ENCODE measurements at places on chromosomes 5 and 9.

GRCh38 chr5:121693864-121694263 lies 157.8 kb upstream of the FTMT start:
- H3K36me3 ChIP-seq = no peaks in the 10 kb centered on the region
- H3K27me3 ChIP-seq = no peaks in the 10 kb centered on the region
- no peaks in the 10 kb centered on the region for H3K4me1 ChIP-seq

DNA sequence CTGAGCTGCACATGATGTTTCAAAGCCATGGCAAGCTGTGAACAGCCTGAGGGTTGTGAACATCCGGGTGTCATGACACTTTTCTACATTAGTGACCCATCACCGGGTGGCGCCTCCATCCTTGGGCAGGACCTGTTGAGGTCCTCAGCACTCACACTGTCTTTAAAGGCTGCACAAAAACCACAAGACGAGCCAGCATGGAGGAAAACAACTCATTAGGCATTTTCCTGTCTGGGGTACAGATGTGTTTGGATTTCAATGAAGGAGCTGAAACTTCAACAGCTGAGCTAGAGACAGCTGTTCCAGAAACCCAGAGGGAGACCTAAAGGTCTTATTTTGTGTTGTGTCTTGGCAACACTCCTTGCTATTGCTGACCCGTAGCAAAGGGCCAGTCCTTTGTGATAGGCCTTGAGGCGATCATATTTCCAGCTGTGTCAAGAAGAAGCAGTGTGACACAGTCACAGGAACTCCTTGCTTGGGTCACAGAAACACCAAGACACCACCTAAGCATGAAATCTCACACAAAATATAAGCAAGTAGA lies 151.8 kb upstream of the VLDLR start:
- DNase-seq = peak; percentile 6
- H3K4me3 ChIP-seq = no peak overlapping the region
- no peaks in the 10 kb centered on the region for H3K36me3 ChIP-seq
- H3K27me3 ChIP-seq = no peaks in the 10 kb centered on the region
- H3K27ac ChIP-seq = no peak overlapping the region
- H3K4me1 ChIP-seq = peaks cover 4% of the 10 kb centered on the region

DNA sequence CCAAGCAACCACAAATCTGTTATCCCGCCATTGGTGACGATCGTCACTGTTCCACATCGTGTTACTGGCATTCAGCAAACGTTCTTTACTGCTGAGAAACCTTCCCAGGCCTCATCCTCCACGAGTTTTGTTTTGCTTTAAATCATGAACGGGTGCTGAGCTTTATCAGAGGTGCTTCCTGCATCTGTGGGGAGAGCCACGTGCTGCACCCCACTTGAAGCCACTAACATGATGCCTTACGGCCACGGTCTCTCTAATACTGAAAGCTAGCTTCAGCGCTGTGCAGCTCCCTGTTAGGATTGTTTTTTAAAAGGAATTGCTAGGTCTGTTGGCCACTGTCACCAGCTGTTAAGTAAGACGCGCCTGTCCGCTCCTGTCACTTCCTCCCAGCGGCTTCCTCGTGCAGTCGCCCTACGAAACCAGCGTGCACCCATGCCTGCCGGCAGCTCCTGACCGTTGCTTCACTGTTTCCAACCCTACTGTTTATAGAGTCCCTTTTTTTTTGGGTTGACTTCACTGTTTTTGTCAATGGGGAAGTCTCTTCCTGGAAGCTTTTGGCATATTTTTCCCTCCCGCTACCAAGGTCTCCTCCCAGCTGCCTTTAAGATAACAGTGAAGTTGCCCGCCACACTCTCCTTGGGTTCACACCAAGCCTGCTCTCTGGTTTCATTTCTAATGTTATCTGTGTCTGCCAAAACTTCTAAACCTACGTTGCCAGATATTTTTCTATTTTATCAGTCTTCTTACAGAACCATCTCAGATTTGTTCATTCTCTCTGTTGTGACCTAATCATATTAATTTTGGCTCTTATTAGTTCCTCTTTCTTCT lies 20.3 kb downstream of the LPCAT1 start:
- H3K27me3 ChIP-seq = no peaks in the 10 kb centered on the region
- no peak overlapping the region for H3K27ac ChIP-seq
- H3K4me3 ChIP-seq = no peak overlapping the region
- peaks cover 2% of the 10 kb centered on the region for H3K4me1 ChIP-seq

DNA sequence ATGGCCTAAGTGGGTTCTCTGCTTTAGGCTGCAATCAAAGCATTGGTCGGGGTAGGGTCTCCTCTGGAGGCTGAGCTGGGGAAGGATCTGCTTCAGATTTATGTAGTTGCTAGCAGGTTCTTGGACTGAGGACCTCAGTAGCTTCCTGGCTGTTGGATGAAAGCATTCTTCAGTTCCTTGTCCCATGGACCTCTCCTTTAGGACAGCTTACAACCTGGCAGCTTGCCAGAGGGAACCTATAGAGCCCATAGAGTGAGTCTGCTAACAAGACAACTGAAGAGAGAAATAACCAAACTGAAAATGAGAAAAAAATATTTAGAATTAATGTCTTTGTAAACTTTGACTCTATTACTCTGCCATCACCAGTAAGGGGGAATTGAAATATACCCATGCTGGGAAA lies 12.4 kb downstream of the MRPS30 start:
- peaks cover 1% of the 10 kb centered on the region for H3K36me3 ChIP-seq
- H3K27me3 ChIP-seq = no peaks in the 10 kb centered on the region
- H3K4me3 ChIP-seq = no peak overlapping the region
- H3K27ac ChIP-seq = no peak overlapping the region

- H3K27me3 ChIP-seq = no peaks in the 10 kb centered on the region
- no peaks in the 10 kb centered on the region for H3K36me3 ChIP-seq
- no peak overlapping the region for H3K4me3 ChIP-seq
- H3K27ac ChIP-seq = no peak overlapping the region
These were observed 375.7 kb downstream of the IRX2 start for GRCh38 chr5:2375757-2376250.

DNA sequence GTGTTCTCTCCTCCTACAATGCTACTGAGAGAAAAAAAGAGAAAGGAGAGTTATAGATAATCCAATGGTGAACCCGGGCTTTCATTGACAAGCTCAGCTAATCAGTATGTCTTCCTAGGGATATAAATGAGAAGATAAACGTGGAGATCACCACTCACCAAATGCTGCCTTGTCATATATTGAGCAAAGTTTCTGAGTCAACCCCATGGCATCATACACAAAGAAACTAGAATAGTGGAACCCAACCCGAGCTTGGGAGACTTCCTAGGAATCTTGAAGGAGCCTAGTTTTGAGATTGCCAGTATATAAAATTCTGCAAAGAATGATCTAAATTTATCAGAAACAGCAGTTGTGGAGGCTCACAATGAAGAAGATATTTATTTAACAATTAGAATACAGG lies 47.8 kb downstream of the PTPN3 start:
- H3K27ac ChIP-seq = no peak overlapping the region
- H3K36me3 ChIP-seq = no peaks in the 10 kb centered on the region
- H3K27me3 ChIP-seq = no peaks in the 10 kb centered on the region
- peak; percentile 12 for DNase-seq

DNA sequence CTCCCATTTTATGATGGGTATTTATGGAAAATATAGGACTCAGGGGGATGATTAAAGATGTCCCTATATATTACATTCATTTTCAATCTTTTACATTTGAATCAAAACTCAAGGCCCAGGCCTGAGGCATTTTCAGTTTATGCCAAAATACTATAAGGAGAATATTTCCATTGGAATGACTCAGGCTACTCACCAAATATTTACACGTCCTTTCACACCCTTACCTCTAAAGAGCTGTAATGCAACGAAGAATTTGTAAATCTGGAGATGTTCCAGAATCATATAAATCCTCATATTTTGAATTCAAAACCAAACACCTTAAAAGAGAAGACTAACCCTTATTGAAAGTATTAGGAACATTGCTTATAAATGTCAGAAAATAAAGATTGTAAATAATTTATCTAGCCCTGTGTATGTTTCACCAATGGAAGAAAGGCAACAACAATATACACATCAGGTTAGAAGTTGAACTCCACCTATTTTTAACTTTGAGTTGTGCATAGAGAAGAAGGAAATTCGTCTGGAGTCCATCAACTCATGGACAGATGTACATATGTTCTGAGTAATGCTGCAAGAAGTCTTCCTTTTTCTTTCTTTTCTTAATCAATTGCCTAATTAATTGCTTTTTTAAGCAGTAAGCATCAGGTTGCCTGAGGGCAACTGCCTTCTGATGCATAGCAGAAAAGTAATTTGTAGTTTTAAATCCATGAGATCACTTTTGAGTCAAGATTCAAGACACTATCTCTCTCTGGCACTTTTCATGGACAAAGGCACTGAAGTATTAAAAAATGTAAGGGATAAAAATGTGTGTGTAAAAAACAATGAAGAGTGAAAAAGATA lies 579.3 kb upstream of the RGMB start:
- no peaks in the 10 kb centered on the region for H3K27me3 ChIP-seq
- H3K36me3 ChIP-seq = no peaks in the 10 kb centered on the region
- DNase-seq = no peak
- H3K27ac ChIP-seq = no peak overlapping the region
- H3K4me3 ChIP-seq = no peak overlapping the region

DNA sequence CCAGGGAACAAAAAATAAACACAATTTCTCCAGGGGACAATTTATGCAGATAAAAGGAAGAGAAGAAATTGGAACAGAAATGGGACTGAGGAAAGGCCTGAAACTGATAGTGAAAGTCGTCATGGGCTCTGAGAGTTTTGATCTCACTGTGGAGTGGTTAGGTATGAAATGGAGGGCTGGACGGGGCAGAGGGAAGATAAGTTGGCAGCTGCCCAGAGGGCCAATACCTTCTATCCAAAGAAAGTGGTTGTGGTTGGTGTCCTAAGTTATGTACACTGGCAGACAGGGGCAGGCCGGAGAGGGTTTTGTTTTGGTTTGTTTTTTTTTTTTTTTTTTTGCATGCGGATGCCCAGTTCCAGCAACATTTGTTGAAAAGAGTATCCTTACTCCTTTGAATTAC lies 46.1 kb downstream of the ZNF618 start:
- no peak overlapping the region for H3K27ac ChIP-seq
- no peaks in the 10 kb centered on the region for H3K36me3 ChIP-seq
- no peak overlapping the region for H3K4me3 ChIP-seq
- no peaks in the 10 kb centered on the region for H3K4me1 ChIP-seq
- H3K27me3 ChIP-seq = no peaks in the 10 kb centered on the region

- no peak overlapping the region for H3K27ac ChIP-seq
- H3K36me3 ChIP-seq = no peaks in the 10 kb centered on the region
- no peak for DNase-seq
These were observed 62.0 kb downstream of the BARX1 start for GRCh38 chr9:93893194-93893593.

DNA sequence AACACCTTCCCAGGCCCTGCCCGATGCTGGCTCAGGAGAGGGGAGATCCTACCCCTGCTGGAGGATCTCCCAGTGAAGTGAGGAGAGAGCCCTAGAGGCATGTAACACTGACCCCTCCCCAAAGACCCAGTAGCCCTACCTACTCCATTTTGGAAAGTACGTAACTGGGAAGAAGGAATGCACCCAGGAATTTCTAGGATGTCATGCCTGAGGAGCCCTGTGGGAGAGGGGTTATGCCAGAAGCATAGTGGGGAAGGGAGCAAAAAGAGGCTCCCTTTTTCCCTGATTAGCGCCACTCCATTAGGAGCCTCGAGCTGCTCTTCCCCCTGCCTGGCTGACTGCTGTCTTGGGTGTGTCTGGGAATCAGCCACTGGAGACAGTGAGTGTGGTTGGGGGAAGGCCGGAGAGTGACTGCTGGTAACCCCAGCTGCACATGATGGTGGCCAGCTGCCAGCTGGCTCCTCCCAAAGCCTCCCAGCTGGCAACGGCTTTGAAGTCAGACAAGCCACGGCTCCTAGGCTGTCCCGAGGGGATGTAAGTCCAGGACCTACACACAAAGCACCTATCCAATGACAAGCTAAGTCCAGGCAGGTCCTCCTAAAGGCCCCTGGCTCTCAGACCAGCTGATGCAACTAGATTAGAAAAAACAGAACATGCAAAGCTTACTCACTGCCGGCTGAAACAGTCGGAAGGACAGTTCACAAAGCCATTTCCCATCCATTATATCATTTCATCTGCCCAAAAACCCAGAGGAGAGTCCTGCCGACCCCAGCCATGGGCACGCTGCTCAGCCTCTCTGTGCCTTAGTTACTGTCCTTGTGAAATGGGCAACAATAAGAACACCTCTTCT lies 136.5 kb upstream of the ABCA1 start:
- DNase-seq = peak; percentile 97
- no peak overlapping the region for H3K4me3 ChIP-seq
- H3K36me3 ChIP-seq = no peaks in the 10 kb centered on the region
- peak overlapping the region; percentile 97 for H3K27ac ChIP-seq

GRCh38 chr5:58934629-58935097 lies 351.8 kb downstream of the RAB3C start:
- DNase-seq = no peak
- H3K36me3 ChIP-seq = no peaks in the 10 kb centered on the region
- H3K27ac ChIP-seq = no peak overlapping the region
- peaks cover 4% of the 10 kb centered on the region for H3K27me3 ChIP-seq
- no peak overlapping the region for H3K4me3 ChIP-seq

DNA sequence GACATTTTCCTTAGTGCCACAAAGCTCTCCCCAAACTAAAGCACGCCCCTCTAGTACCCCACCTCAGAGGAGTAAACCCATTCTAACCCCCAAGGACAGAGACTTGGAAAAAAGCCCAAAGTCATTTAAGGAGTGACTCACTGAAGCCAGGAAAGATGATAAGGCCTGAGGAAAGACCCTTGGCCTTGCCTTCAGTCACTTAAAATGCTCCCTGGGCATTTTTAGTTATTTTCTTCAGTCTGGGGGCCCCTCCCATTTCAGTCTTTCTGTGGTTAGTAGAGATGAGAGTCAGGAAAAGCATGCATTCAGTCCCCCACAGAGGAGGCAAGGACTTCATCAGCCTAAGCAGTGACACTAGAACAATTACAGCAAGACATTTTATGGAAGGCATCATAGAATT lies 13.7 kb upstream of the TLX3 start:
- peaks cover 8% of the 10 kb centered on the region for H3K4me1 ChIP-seq
- DNase-seq = peak; percentile 24
- H3K36me3 ChIP-seq = peaks cover 4% of the 10 kb centered on the region
- no peaks in the 10 kb centered on the region for H3K27me3 ChIP-seq
- H3K4me3 ChIP-seq = no peak overlapping the region

DNA sequence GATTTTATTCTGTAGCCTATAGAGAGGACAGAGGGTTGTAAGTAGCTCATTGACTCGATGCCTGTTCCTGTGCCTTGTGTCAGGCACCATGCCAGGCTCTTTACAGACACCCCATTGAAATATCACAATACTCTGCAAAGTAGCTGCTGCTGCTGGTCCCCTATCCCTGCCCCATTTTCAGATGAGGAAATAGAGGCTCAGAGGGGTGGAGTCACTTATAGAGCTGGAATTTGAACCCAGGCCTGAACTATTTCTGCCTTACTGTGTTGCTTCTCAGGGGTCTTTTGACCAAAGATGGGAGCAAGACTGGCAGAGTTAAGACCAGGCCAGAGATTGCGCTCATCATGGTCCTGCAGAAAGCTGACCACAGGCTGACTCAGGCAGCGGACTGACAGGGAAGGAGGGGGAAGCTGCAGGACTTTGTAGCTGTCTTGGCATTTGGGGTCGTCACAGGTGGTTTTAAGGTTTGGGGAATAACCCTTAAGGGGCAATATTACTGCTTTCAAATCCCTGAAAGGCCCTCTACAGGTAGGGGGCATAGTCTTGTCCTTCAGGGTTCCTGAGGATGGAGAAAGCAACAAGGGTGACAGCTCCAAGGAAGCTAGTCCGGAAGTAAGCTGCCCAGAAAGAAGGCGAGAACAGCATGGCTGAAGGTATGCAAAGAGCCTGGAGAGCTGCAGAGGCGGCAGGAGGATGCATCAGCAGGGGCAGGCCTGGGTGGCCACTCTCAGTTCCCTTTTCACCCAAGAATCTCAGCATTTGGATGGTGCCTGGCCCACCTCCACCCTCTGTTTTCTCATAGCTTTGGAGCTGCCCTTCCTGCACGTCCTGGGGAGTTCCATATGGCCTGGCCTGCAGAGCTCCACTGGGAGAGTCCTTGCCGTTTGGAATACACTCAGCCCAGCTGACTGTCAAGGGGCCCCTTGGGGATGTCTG lies 18.3 kb upstream of the NDST1 start:
- H3K36me3 ChIP-seq = peaks cover 3% of the 10 kb centered on the region
- H3K4me3 ChIP-seq = no peak overlapping the region
- peaks cover 53% of the 10 kb centered on the region for H3K4me1 ChIP-seq
- no peaks in the 10 kb centered on the region for H3K27me3 ChIP-seq

Data from IMR-90 (cell line).